ENCODE measurements at places on chromosomes 13 and 19. TPM values are rescaled to one million over a fixed set of nuclear protein-coding genes. Genes with fewer than 3 reads are reported as not detected.

BRCA2 gene
- 36.1 TPM for total RNA-seq

UBE2S gene
- 192 TPM for total RNA-seq

DNA sequence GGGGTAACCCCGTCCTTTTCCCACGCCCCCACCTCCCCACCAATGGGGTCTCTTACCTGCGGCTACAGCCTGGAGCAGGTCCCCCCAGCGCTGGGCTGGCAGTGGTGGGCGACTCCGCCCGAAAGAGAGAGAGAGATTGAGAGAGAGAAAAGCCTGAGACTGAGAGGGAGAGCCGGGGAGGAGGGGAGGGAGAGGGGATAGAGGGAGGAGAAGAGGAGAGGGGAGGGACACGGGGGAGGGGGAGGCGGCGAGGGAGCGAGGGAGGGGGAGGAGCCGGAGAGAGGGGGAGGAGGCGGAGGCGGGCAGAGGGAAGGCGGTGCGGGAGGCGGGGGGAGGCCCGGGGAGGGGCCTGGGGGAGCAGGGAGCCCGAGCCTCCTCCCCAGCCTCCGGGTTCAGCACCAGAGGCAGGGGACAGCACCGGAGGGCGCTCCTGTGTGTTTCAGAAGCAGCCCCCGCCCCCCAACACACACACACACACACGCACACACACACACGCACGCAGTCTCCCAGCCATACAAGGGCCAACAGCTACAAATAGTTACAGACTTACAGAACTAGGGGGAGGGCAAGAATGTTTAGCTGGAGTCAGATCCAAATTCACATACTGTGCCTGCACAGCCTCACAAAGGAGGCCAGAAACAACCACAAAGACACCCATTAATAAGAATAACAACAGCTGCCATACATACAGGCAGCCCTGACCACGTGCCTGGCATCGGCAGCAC, at the start of gene SLC8A2:
SLC8A2 (minus strand) TSS at position 161 of the 725 bp plus-strand sequence. CDS start 5,490 bp downstream, outside the sequence.
- no peak for DNase-seq

ZNF256 gene
- 5.0 TPM for total RNA-seq

GRCh38 chr19:50791594-50792271, 1.5 kb downstream of the ACP4 start:
- no peak for DNase-seq

SLC17A7 gene
- 0.33 TPM for total RNA-seq

TEX29 gene
- 2.0 TPM for total RNA-seq

DNA sequence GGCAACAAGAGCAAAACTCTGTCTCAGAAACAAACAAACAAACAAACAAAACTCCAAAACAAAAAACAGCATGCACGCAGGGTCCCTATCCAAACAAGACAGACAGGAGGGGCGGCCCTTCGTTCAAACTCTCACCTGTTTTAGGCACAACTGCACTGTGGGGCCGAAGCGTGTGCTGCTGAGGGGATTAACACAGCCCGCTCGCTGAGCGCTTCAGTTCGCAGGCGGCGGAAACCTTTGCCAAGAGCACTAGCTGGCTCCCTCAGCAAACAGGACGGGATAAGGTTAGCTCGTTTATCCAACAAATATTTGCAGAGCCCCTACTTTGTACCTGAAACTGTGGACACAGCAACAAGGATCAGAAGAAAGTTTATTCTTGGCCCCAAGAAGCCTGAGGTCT, 1.6 kb upstream of the ADPRHL1 start:
- no peak for DNase-seq

DNA sequence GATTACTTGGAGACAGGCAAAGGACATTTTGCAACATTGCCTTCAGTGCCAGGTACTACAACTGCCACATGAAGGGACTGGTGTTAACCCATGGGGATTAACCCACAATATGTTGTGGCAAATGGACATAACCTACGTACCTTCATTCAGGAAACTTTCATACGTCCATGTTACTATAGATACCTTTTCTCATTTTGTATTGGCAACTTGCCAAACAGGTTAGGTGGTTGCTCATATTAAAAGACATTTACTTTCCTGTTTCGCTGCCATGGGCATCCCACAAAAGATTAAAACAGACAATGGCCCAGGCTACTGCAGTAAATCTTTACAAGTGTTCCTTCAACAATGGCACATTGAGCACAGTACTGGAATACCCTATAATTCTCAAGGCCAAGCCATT, 925.3 kb downstream of the SLITRK6 start:
- no peak for DNase-seq

GRCh38 chr13:43908156-43909126, 28.7 kb downstream of the LACC1 start:
- DNase-seq: no peak

TMEM59L gene
- total RNA-seq: not detected

GRCh38 chr19:47479701-47480503, 4.1 kb downstream of the KPTN start:
- DNase-seq: no peak

GRCh38 chr13:86425170-86425815, 626.1 kb upstream of the SLITRK6 start:
- no peak for DNase-seq

DNA sequence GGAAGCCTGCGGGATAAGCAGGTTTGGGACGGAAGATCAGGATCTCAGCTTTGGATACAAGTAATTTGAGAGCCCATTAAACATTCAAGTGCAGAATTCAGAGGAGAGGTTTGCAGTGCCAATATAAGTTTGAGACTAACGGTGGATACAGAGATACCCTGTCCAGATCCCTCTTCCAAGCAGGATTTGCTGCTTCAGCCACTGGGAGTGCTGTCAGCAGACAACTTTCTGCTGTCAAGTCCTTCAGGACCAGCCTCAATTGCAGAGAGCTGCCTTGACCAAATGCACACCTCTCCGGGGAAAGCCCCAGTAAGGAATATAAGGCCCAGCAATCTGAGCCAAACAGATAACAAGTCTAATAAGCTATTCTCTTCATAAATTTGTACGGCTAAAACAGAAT, 46.1 kb upstream of the ZNF780A start:
- DNase-seq: no peak

GRCh38 chr19:2579678-2580280, 103.9 kb downstream of the GADD45B start:
- DNase-seq: no peak

GRCh38 chr19:58279042-58279924, 528 bp downstream of the ZNF8 start:
- DNase-seq: peak; percentile 56

GRCh38 chr13:44423824-44424223, 50.2 kb downstream of the SERP2 start:
- DNase-seq: no peak

DNA sequence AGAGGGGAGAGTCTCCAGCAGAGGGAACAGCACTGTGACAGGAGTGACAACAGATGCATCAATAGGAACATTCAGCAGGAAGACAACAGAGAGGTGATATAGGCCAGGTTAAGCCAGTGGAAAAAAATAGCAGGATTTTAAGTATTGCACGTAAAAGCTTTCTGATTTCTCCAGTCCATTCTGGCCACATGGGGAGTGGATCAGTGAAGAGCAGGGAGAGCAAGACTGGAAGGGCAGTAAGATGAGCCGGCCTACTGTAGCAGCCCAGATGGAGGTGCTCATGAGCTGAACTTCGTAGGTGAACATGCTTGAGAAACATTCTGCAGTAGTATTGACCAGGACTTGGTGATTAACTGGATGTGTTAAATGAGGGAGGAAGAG, 1.7 kb downstream of the UTP14C start:
- no peak for DNase-seq

- DNase-seq: no peak
These were observed 100.9 kb downstream of the NDFIP2 start for GRCh38 chr13:79581870-79582315.

PNMA8A gene
- not detected for total RNA-seq

DNA sequence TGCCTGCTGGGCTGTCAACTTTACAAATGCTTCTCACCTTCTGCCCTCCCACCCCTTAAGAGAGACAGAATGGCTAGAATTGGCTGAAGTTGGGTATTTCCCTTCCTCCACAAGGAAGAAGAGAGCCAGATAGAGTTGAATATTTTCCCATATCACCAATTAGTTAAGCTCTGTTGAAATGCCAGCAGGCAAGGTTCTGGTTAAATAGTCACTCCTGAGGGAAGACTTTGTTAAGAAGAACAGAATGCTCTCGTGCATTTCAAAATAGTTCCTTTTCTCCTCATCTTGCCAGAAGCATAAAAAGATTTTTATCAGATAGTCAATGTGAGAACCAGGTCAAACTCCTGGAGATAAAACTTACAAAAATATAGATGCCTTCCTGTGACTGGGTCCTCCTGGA, 2857.0 kb upstream of the PCDH20 start:
- no peak for DNase-seq

PLIN4 gene
- not detected for total RNA-seq

DNA sequence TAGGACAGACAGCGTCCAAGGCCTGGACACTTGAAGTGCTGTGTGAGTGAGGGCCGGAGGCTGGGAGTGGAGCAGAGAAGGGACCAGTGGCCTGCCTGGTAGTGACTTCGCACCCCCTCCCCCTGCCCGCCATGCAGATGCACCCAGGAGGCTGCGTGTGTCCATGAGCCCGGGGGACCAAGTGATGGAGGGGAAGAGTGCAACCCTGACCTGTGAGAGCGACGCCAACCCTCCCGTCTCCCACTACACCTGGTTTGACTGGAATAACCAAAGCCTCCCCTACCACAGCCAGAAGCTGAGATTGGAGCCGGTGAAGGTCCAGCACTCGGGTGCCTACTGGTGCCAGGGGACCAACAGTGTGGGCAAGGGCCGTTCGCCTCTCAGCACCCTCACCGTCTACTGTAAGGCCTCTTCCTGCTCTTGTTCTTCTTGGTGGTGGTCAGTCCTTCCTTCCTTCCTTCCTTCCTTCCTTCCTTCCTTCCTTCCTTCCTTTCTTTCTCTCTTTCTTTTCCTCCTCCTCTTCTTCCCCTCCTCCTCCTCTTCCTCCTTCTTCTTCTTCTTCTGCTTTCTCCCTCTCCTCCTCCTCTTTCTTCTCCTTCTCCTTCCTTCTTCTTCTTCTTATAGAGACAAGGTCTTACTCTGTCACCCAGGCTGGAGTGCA, 6.0 kb upstream of the FFAR1 start:
- DNase-seq: no peak

- no peak for DNase-seq
These were observed 482 bp downstream of the ARHGAP45 start for GRCh38 chr19:1067341-1067957.

- DNase-seq: no peak
These were observed 935 bp downstream of the LRP3 start for GRCh38 chr19:33194886-33195644.

DNA sequence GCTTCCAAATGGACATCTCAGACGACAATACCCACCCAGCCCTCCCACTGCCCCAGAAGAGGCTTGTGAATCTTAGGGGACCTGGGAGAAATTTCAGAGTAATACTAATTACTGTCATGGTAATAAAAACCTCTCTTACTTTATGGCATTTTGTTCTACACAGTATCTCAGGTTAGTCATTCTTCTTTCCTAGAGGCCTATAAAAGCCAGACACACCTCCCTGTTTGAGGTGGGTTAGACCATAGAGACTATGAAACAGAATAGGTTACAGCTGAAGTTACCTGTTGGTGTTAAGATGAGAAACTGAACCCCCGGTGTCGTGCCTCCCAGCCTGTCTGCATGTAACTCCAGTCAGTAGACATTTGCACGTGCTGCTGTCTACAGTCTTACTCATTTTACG, 113.9 kb downstream of the SLC7A1 start:
- DNase-seq: no peak
